ENCODE measurements at places on chromosomes 12 and 14. TPM values are rescaled to one million over a fixed set of nuclear protein-coding genes. Genes with fewer than 3 reads are reported as not detected.

The CLEC6A gene
- not detected for total RNA-seq

The WNT5B gene
- total RNA-seq = 38.8 TPM

The IL26 gene
- not detected for total RNA-seq

- no peaks in the 10 kb centered on the region for H3K27me3 ChIP-seq
- no peak for DNase-seq
Measured at GRCh38 chr14:103801459-103801858, 45.9 kb downstream of the PPP1R13B start.

- H3K27ac ChIP-seq = no peak overlapping the region
- peaks cover 9% of the 10 kb centered on the region for H3K36me3 ChIP-seq
- H3K4me1 ChIP-seq = peaks cover 16% of the 10 kb centered on the region
Measured at GRCh38 chr14:73492043-73492552, 1.4 kb downstream of the RIOX1 start.

DNA sequence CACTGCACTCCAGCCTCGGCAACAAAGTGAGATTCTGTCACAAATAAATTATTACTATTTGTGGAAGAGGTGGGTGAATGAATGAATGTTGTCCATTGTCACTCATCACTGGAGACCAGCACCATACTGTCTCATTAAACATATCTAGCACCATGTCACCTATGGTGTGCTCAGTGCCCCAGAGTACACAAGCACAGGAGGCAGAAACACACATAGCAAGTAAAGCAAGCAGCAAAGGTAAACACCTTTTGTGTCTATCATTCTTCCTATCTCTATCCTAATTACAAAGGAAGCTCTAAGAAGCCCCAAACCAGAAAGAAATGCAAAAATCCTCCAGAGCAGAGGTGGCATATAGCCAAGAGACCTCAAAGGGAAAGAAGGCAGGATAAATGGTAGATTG lies 9.2 kb downstream of the ERO1A start:
- H3K27ac ChIP-seq = no peak overlapping the region
- H3K4me1 ChIP-seq = no peaks in the 10 kb centered on the region
- no peaks in the 10 kb centered on the region for H3K36me3 ChIP-seq

The TCL1B gene
- not detected for total RNA-seq

All from muscle of leg (tissue), 16 donors.